ENCODE measurements at places on chromosomes 11 and 22.

DNA sequence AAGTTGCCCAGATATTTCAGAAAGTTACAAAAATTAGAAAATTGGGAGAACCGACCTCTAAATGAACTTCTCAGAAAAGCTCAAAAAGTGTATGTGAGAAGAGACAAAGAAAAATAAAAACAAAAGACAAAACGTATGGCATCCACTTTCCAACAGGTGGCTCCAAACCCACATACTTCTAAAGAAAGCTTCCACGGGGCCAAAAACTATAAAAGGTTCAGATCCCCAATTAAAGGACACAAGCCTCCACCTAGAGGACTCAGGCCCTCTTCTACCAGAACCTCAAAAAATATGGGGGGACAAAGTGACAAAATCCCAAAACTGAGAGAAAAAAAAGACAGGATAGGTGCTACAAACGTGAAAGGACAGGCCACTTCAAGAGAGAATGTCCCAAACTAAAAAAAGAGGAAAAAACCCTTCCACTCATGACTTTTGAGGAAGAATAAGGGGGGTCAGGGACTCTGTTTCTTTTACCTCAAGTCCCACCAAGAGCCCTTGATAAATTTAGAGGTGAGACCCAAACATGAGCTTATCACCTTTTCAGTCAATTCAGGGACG, 8.8 kb downstream of the SCGB2A1 start:
- no peak for DNase-seq

DNA sequence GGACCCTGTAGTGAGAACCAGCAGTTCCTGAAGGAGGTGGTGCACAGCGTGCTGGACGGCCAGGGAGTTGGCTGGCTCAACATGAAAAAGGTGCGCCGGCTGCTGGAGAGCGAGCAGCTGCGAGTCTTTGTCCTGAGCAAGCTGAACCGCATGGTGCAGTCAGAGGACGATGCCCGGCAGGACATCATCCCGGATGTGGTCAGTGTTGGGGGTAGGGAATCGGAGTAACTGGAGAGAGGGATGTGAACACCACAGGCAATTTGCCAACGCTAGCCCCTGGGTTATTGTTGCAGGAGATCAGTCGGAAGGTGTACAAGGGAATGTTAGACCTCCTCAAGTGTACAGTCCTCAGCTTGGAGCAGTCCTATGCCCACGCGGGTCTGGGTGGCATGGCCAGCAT, 19.9 kb downstream of the MADD start:
- DNase-seq, result no peak

DNA sequence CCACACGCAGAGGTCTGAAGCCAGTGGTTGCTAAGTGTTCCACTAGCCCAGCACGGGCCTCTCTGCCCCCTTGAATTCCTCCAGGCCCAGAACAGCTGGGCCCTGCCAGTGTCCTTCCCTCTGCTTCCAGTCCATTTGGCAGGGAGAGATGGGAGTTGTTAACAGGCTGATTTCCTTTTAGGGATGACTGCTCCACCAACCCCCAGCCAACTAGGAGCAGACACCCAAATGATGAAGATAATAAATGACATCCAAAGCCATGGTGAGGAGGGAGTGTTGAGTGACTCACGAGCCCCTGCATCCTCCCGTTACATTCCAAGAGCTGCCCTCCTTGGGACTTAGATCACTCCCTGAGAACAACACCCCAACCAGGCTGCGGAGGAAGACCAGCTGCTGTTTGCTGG, 20.6 kb downstream of the PARVA start:
- DNase-seq, result peak; percentile 83

DNA sequence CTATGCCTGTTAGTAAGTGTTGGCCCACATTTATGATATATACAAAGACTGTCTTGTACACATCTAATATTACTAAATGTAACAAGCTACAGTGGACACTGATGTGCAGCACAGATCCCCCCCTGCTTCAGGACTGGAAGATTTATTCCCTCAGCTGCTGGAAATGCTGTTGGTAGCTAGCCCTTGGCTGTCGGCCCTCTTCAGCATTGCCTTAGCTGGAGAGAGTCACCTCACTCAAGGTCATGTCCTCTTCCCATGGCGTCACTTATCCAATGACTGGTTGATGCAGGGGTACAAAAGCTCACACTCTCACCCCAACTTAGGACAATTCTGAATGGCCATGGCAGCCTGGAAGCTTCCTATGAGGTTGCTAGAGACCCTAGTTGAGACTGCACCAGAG, 312.7 kb downstream of the SOX6 start:
- DNase-seq, result no peak

DNA sequence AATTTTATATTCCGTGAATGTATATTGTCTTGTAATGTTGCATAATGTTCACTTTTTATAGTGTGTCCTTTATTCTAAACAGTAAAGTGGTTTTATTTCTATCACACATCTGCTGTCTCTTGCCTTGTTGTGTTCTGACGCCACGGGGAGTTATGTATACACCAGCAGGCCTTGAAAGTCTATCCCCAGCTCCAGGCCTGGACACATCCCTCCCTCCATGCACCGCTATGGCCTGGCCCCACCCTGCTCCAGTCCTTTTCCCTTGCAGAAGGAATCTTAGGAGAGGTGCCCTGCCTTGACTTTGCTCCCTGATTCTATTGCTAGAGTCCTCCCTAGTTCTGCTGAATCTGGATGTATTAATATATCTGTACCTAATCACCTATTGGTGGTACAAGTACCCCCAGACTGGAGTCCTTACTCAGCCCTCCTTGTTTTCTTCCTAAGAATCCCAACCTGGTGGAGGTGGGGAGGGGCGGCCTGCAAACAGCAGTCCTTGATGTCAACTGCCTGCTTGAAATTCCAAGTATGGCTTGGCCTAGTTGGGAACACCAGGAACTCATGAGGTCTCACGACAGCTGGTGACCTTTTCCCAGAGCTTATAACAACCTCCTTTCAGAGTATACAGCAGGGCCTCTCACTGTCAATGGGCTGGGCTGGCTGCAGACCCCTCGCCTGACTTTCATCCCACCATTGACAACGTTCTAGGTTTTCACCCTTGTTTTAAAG, 61.6 kb downstream of the TIMP3 start:
- no peak for DNase-seq

- DNase-seq, result no peak
Measured at GRCh38 chr22:49514641-49515040, 313.0 kb downstream of the BRD1 start.

DNA sequence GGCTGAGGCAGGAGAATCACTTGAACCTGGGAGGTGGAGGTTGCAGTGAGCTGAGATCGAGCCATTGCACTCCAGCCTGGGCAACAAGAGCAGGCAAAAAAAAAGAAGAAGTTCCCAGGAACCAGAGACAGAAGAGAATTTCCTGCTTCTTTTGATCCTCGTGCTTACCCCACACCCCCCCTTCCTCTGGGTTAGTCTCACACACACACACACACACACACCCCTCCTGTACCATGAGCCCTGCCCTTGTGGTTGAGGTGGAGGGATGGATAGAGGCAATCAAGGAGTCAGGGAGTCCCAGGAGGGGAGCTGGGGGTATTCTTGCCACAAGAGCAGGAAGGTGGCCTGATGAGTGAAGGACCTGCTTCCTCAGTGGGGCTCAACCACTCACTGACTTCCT, 4.1 kb upstream of the UBE2L6 start:
- DNase-seq, result no peak

DNA sequence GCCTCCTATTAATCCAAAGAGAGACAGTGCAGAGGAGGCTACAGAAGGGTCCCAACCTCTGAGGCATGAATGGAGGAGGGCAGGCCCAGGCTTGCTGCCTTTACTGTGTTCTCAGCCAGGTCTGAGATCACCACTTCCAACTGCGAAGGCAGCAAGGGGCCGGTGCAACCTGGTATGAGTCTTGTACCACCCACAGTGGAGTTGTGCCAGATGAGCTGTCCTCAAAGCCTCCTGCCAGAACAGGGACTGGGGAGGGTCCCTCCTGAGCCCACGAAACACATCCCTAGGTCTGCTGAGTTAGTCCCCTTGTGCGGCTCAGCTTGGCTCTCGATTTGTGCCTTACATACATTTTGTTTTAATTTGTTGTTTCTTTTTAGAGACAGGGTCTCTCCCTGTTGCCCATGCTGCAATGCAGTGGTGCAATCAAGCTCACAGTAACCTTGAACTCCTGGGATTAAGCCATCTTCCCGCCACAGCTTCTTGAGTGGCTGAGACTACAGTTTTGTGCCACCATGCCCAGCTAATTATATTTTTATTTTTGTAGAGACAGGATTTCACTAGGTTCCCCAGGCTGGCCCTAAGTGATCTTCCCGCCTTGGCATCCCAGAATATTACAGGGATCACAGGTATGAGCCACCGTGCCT, 9.3 kb downstream of the MIF start:
- no peak for DNase-seq

DNA sequence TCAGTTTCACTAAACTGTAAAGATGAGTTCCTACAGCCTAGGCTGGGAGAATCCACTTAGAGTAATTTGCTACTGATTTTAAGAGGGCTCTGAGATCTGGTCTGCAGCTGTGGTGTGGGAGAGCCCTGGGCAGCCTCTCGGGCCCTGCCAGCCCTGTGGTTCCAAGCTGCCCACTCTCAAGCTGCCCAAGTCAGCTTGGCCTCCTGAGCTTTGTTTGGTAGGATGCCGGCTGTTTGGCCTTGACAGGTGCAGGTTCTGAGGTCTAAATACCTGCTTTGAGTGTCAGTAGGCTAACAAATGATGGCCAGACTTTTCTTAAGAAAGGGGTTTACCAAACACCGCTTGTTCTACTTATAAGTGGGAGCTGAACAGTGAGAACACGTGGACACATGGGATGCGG, 133.3 kb upstream of the TTC12 start:
- no peak for DNase-seq

GRCh38 chr11:58940028-58940427, 740 bp downstream of the GLYATL1 start:
- no peak for DNase-seq

GRCh38 chr11:132125988-132126871, 755.8 kb downstream of the NTM start:
- DNase-seq, result no peak

GRCh38 chr11:42462558-42463310, 849.1 kb upstream of the API5 start:
- peak; percentile 85 for DNase-seq

- no peak for DNase-seq
Measured at GRCh38 chr22:39949964-39950737, 10.0 kb upstream of the TMA7B start.

GRCh38 chr11:57467508-57468157, 7.3 kb downstream of the RTN4RL2 start:
- no peak for DNase-seq

DNA sequence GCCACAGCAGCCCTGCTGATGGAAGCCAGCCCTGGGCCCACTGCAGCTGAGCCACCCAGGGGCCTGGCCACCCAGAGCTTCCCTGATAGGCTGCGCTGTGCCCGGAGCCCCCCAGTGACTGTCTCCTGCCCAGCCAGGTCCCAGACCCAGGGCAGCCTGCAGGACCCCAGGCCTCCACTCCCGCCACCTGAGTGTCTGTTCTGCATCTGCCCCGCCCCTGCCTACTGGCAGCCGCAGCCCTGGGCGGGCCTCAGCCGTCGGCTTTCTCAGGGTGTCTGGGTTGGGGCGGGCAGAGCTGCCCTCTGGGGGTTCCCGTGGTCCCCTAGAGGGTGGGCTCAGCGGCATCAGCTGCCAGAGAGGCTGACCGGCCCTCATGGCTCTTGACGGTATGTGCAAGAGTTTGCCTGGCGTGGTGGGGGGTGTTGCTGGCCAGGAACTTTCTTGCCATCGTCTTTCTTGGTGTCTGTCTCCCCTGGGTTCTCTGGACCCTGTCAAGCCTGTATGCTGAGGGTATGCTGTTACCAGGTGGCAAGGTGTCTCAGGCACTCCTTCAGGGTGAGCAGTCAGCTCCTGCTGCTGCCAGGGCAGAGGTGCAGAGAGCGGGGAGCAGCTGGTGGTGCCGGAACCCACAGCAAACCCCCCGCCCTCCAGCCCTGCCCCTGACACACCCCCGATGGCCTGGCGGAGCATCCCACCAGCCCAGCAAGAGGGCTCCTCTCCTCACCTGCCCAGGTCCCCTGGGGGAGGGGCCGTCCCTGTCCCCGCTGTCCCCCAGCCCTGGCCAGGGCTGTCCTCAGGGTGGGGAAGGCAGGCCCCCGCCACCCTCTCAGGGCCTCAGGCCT, 12.2 kb upstream of the PIM3 start:
- DNase-seq, result no peak

- no peak for DNase-seq
Measured at GRCh38 chr22:33909911-33910310, 10.4 kb downstream of the LARGE1 start.

DNA sequence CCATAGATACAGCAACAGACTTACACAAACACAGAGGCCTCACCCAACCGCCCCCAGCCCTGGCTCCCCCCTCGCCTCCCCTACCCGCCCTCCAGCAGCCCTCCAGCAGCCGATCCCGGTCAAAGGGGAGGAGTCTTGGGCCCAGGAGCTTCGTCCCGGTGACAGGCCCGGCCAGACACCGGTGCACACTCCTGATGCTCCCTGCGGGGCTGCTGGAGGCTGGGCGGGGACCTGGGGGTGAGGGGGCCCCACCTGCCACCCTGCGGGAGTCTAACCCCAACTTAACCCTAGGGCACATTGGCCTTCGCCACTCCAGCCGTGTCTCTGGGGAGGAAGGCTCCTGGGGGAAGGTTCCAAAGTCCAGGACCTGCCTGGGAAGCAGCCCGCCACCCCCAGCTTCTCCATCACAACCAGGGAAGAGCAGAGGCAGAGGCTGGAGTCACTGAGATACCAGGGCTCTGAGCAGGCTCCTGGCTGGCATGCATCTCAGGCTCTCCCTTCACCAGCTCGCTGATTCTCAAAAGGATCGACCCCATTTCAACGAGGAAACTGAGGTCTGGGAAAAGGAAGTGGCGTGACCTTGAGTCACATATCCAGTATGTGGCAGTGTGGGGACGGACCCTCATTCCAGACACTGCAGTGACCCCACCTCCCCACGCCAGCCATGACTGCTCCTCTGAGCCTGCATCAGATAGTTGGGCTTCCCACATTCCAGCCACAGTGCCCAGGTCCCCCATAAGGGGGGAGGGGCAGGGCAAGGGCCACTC, 14.4 kb downstream of the BCL9L start:
- DNase-seq, result no peak

- no peak for DNase-seq
Measured at GRCh38 chr11:30852091-30852490, 265.9 kb upstream of the MPPED2 start.

GRCh38 chr11:9527481-9528135, 45.9 kb upstream of the WEE1 start:
- peak; percentile 63 for DNase-seq

GRCh38 chr22:24335496-24335895, 64.9 kb downstream of the SPECC1L start:
- no peak for DNase-seq

DNA sequence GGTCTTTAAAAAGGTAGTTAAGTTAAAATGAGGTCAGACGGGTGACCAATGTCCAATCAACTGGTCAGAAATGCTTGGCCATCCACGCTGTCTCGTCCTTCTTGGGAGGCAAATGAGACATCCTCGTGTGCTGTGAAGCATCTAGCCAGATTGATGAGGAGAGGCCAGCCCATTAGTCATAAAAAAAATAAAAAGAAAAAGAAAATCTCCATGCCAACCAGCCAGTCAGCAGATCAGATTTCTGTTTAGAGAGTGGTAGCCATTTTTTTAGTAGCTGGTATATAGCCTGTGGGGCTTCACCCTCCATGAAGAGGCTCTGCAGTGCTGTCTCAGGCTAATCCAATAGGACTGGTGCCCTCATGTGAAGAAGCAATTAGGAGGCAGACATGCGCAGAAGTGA, 343.1 kb upstream of the SYN3 start:
- peak; percentile 80 for DNase-seq

Data from brain microvascular endothelial cell (primary cell).